ENCODE measurements at places on chromosomes 1 and 21.

- no peak for DNase-seq
Observed at GRCh38 chr1:212607913-212608391, 609 bp upstream of the ATF3 start.

GRCh38 chr1:230626232-230626631 lies 16.0 kb upstream of the COG2 start:
- DNase-seq = no peak

DNA sequence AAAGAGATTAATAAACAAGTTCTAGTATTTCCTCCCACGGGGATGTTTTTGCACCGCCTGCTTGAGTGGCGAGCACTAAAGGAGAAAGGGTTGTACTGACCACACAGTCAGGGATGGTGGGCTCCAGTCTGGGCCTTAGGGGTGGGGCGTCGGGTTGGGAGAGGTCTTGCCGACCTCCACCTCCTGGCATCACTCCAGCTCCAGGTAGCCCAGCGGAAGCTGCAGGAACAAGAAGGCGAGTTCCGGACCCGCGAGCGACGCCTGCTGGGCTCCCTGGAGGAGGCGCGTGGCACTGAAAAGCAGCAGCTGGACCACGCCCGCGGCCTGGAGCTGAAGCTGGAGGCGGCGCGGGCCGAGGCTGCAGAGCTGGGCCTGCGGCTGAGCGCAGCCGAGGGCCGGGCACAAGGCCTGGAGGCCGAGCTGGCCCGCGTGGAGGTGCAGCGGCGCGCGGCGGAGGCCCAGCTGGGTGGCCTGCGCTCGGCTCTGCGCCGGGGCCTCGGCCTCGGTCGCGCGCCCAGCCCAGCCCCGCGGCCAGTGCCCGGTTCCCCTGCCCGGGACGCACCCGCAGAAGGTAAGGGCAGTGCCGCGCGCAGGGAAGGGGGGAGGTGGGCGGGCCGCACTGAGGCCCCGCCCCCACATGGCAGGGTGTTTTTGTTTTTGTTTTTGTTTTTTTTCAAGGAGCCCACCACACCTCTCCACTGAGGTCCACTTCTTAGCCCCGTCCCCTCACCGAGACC lies 19.7 kb downstream of the MFAP2 start:
- DNase-seq = peak; percentile 61

- DNase-seq = no peak
Observed at GRCh38 chr1:227816750-227817446, 1.4 kb downstream of the PRSS38 start.

- DNase-seq = peak; percentile 59
Observed at GRCh38 chr21:20258542-20258941, 739.7 kb upstream of the NCAM2 start.

GRCh38 chr1:87937831-87938395 lies 609.2 kb downstream of the LMO4 start:
- DNase-seq = no peak

DNA sequence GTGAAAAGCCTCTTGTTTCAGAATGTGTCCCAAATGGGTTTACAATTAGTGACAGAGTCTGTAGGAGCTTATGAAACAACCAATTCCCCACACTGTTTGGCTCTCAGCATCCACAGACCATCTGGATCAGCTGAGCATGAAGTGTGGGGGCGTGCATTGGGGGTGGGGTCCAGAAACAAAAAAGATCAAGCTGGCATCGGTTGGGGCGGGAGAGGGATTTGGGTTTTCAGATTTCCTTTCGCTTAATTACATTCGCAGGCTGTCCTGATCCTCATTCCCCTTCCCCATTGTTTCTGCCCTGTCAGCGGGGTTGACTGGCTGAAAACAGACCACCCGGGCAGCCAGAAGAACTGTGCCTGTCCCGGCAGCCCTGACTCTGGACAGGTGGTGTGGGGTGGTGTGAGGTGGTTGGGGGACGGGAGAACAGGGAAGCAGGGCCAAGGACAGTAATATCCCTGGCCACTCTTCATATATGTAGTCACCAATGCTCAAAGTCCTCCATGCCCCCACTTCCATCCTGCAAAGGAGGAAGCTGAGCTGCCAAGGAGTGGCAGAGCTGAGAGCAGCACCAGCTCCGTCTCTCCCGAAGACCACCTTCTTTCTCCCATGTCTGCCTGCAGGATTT lies 92.0 kb downstream of the IER5 start:
- DNase-seq = no peak

DNA sequence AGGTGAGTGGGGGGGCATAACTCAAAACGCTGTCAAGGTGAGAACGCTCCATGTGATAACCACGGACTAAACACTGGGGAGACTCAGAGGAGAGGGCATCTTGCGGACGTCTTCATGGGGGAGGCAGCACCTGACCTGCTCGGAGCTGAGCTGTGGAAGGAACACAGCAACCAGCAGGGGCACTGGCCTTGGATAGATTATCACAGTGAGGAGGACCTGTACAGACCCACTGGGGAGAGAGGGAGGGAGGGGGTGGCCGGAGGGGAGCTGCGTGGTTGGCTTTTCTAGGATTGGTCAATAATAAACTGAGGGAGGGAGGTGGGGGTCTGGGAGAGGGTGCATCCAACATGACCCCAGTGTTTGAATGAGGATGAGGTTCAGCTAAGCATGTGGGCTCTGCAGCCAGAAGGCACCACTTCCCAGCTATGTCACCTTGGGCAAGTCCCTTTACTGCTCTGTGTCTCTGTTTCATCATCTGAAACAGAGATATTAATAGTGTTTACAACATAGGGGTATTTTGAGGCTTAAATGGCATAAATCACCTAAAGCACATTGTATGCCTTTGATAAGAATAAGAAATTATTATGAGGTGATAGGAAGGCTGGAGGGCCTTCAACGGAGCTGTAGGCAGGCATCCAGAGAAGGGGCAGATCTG lies 123.3 kb downstream of the GRIK3 start:
- no peak for DNase-seq
